ENCODE measurements at places on chromosomes 6 and 20.

DNA sequence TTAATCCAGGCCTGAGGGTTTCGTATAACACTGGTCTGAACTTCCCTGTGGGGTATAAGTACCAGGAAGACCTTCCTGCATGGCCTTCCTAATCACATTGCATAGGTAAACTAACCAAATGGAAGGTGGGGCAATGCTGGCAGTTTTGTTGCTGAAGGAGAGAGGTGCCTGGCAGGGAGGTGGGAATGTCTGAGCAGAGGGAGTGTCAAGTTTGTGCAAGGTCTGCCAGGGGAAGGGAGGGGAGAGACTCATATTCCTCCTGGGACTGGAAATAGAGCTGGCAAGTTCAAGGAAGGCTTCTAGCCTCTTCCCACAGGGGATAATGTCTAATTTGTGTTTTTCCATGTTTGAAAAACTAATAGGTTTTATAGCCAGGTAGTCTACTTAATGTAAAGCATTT, 70.6 kb downstream of the HDDC2 start:
- DNase-seq, result no peak

GRCh38 chr6:132219901-132220300, 181.4 kb downstream of the MOXD1 start:
- no peak for DNase-seq

DNA sequence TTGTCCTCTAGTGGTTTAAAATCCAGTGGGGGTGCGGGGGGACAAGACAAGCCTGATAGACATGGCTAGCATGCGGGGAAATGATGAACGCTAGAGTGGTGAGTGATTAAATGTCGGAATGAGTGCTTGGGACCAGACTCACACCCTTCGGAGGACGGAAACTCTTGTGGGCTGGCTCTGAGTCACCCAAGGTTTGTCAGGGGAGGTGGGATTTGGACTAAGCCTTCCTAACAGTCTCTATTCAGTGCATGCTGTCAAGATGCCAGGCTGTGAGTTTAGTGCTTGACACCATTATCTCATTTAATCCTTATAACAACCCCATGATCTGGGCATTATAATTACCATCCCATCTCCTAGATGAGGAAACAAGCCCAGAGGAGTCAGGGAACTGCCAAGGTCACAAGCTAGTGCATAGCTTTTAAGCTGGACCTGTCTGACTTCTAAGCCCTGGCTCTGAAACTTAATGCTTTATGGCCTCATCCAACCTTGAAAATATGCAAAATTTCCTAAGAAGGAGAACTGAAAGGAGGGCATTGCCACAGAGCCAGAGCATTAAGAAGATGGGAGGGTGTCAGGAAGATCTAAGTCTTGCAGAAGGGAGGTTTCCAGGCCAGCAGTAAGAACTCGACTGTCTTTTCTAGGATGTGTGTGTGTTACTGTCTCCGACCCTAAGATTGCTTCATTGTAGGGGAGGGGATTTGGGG, 168.7 kb upstream of the LRFN2 start:
- DNase-seq, result no peak

DNA sequence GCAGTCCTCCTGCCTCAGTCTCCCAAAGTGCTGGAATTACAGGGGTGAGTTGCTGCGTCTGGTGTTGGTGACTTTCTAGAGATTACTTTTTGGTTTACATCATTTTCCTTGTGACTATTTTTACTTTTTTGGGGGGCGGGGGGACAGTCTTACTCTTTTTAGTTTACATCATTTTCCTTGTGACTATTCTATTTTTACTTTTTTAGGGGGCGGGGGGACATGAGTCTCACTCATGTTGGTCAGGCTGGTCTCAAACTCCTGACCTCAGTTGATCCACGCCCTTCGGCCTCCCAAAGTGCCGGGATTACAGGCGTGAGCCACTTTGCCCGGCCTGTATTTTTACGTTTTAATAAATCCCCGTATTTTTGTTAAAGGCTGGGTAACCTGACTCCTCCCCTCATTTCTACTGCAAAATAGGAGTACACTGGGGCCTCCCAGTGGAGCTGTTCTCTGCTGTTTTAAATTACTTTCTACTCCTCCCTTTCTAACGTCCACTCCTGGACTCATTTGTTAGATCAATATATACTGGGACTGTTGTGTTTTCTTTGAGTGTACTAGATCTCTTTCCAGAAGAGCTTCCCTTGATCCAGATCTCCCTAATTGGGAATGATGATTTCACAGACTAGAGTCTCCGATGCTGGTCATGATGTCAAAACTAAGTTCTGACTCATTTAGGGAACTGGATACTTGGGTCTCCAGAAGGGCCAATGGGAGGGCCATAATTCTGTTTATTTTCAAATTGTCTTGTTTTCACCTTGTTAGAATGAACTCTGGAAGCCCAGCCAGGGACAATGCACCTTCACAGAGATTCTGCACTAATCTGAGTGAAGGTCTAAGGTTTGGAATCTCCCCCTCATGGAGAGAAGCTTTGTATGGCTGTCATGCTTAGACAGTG, 9.2 kb downstream of the HSPA1B start:
- no peak for DNase-seq

GRCh38 chr20:39799366-39799965, 837.3 kb downstream of the DHX35 start:
- no peak for DNase-seq

DNA sequence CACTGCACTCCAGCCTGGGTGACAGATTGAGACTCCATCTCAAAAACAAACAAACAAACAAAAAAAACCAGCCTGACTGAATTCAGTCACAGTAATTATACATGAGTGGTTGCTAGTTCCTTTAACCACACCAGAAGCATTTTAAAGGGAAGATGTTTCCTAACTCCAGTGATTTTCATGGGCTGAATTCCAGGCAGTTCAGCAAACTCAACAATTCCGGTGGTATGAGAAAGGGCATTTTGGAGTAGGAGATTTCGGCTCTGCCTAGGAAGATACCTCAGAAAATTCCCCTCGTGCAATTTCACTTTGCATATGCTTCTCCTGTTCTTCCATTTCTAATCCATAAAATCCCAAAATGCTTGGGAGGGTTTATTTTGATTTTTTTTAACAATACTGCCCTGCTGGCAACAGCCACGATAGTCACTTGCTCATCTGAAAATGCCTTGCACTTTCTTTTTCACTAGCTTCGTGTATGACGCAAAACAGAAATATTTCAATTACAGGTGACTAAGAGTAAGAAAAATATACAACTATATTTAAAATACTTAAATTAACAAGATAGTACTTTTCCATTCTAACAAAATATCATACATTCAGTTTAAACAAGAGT, 48.3 kb upstream of the IPCEF1 start:
- DNase-seq, result no peak

DNA sequence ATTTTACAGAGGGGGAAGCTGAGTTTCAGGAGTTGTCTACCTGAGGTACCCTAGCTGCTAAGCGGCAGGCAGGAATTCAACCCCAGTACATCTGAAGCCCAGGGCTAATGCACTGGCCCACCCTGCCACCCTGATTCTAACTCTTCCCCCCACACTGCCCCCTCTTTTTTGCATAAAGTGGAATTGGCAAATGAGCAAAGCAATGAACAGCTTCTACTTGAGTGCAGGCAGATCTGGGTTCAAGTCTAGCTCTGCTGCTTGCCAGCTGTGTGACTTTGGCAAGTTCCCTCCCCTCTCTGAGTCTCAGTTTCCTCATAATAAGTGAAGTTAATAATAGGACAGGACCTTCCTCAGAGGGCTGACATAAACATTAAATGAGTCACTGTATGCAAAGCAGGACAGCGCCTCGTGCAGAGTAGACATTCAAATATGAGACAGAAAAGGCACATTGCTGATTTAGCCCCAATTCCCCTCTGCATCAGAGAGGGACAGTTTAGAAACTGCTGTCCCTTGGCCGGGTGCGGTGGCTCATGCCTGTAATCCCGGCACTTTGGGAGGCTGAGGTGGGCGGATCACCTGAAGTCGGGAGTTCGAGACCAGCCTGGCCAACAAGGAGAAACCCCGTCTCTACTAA, 4.7 kb downstream of the ADA start:
- no peak for DNase-seq

DNA sequence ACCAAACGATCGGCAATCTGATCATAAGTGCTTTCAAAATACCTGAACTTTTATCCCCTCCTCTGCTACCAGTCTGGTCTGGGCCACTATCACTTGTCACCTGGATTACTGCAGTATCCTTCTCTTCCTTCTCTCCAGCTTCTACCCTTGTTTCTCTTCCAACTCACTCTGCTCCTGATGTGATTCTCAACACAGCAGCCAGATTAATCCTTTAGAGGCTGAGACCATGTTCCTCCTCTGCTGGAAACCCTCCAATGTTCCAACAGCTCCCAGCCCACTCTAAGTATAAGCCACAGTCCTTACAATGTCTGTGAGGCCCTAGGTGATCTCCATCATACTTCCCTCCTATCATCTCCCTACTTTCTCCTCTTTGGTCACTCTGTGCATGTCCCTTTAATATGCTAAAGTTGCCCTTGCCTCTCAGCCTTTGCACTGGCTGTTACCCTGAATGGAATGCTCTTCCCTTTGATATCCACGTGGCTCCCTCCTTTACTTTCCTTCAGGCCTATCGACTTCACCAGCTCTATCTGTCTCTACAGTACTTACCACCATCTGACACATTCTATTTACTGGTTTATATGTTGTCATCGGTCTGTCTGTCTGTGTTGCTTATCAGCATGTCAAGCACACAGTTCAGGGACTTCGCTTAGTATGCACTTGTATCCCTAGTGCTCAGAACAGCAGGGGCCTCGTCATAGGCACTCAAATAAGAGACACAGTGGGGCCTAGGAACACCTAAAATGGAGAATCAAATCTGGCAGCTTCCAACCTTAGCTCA, 35.0 kb upstream of the RNF24 start:
- DNase-seq, result no peak

DNA sequence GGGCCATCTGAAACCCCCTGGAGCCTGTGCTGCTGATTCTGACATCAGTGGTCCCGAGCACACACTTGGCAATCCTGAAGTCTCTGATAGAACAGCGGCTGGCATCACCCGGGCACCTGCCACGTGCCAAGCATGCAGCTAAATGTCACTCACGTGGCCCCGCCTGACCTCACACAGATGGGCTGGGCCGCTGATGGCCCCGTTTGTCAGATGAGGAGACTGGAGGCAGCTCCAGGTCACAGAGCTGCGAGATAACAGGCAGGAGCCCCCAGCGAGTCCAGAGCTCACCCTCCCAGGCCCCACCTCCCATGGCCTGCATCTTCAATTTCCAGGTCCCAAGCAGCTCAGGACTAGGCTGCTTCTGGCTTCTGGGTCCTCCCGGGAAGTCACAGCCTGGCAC, 67.2 kb downstream of the YTHDF1 start:
- no peak for DNase-seq

DNA sequence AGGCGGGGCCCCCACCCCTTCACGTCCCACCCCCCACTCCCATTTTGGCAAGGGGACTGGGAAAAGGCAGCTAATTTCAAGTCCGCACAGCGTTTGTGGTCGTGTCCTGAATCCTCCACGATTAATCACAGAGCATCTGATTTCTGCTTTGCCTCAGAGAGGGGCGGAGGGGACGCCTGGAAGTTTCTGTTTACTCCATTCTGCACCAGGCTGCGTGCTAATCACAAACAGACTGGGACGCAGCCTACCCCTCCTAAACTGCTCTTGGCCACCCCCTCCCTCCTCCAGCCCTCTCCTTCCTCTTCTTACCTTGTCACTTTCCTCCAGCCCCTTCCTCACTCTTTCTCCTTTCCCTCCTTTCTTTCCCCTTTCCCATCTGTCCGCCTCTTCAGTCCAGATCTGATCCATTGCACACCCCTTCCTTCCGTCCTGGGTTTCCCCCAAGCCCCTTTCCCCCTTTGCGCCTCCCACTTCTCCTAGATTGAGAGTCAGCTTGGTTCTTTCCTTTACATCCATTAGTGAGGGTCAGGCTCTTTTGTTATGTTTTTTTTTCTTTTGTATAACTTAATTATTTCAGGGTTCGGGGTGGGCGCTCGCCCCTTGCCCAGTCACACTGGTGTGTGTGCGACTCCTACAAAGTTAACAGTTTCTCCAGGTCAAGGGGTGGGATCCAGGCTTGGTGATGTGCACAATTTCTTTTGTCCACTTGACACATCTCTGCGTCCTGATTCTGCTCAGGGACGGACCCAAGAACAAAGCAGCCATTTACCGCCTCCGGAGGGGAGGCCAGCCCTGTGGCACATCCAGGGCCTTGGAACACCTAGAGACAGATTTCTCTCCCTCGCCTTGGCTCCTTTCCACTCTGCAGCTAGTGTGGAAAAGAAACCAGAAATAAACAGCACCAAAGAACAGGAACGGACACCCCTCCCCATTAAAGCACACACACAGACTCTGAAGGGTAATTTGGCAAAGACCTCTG, 520 bp upstream of the RIPOR3 start:
- no peak for DNase-seq

- no peak for DNase-seq
Observed at GRCh38 chr6:37512400-37513011, 12.8 kb upstream of the CCDC167 start.

DNA sequence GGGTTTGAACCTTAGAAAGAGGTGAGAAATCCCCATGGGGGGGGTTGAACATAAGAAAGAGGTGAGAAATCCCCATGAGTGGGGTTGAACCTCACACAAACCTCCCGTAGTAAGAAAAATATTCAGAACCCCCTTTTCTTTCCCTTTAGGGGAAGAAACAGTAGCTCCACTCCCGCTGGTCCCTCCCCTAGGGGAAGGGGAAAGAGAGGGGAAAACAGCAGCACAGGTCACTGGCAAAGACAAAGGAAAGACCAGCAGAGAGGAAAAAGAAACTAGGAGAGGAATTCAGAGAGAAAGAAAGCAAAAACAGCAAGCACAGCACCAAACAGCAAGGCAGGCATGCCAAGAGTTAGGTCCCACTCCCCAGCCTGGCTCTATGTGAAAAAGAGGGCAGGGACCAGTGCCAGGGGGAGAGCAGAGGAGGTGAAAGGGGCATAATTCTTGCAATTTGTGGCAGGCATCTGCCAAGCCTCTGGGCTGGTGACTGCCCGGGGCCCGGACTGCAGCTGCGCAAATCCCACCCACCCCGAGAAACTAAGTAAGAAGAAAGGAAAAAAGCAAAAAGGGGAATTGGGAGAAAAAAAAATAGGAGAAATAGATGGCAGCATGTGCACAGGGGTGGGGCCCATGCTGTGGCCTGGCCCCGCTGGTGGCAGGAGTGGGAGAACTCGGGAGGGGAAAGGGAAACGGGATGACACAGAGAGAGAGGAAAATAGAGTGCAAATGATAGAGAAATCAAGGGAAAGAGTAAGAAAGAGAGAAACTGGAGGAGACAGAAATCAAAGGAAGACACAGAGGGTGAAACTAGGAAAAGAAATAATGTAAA, 15.1 kb upstream of the GOPC start:
- no peak for DNase-seq

DNA sequence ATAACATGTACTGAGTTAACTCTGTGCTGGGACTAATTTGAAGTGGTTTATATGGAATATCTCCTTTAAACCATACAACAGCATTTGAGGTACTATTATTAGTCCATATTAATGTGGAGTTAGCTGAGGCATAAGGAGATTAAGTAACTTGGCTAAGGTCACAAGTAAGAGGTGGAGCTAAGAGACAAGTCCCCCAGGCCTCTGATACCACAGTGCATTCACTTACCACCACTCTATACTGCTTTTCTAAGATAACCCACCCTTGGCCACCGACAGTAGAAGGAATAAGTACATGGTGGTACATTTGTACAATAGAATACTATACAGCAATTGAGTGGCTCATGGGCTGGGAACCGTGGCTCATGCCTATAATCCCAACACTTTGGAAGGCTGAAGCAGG, 16.4 kb upstream of the TTPAL start:
- DNase-seq, result no peak
